ENCODE measurements at places on chromosomes 12 and 14.

DNA sequence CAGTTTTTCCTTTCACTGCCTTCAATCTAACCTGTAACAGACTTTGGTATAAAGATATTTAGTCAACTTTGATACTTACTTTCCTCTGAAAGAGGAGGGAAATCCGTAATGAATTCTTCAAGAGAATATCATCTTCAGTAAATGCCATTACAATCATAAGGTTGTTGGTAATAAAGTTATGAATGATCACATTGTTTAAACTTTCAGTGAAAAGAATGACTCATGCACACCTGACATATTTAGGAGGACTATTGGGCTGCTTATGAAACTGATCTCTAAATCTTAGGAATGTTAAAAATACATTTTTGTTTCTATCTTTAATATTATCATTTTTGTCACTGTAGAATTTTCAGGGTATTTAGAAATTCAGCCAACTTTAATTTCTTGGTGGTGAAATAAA, 474.7 kb downstream of the SLC16A7 start:
- DNase-seq, result no peak

- DNase-seq, result no peak
Measured at GRCh38 chr12:13049816-13050215, 5.6 kb downstream of the FAM234B start.

- DNase-seq, result no peak
Measured at GRCh38 chr12:68236421-68237059, 10.9 kb upstream of the IL26 start.

DNA sequence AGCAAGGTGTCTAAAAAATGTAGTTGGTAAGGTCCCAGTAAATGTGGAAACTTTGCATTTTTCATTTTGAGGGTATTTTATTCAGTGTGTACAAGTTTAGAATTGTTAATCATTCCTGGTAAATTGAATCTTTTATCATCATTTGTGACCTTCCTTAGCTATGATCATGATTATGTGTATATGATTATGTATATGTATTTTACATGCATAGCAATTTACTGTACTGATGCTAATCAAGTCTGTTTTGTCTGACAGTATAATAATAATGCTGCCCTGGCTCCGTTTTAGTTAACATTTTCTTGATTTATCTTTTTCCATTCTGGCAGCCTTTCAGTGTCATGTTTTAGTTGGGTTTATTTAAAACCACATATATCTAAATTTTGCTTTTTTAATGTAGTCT, 9.4 kb downstream of the WASHC4 start:
- no peak for DNase-seq
